Hepatocyte (in vitro differentiated cells): ENCODE measurements at places on chromosomes 16 and 17.
A peak's percentile ranks its signal among the peaks of the same experiment; 100 is the strongest.

GRCh38 chr16:11605891-11606290, 19.2 kb upstream of the LITAF start:
- no peak for DNase-seq

DNA sequence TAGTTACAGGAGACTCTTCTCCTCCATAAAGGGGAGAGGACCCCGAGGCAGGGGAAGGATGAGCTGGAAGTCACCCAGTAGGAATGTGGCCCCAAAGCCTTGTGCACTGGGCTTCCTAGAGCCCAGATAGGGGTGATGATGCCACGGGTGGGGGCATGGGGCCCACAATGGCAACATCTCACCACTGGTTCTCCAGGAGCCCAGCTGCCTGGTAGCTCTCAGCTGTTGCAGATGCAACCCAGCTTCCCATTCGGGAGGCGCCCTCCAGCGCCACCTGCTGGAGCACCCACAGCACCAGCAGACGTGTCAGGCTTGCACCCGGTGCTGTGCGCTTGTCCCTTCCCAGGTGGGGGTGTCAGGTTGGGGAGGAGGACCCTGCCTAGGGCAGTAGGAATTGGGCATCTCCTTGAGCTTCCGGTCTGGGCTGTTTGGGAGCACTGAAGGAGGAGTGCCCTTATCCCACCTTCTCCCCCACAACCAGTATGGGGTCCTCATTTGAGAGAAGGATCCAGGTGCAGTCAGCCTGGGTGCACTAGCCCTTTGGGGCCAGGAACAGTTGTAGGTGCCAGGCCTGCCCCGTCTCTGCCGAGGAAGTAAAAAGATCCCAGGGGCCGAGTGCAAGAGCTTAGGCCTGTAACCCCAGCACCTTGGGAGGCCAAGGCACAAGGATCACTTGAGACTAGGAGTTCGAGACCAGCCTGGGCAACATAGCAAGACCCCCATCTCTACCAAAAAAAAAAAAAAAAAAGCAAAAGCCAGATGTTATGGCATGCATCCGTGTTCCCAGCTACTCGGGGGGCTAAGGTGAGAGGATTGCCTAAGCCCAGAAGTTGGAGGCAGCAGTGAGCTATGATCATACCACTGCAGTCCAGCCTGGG, 14.4 kb downstream of the CDIPT start:
- DNase-seq, result peak; percentile 84

- no peak for DNase-seq
Measured at GRCh38 chr17:30361766-30362279, 16.9 kb upstream of the CPD start.

GRCh38 chr17:43753493-43754129, 5.0 kb downstream of the SOST start:
- no peak for DNase-seq

- no peak for DNase-seq
Measured at GRCh38 chr17:20074001-20074400, 64.8 kb downstream of the SPECC1 start.

DNA sequence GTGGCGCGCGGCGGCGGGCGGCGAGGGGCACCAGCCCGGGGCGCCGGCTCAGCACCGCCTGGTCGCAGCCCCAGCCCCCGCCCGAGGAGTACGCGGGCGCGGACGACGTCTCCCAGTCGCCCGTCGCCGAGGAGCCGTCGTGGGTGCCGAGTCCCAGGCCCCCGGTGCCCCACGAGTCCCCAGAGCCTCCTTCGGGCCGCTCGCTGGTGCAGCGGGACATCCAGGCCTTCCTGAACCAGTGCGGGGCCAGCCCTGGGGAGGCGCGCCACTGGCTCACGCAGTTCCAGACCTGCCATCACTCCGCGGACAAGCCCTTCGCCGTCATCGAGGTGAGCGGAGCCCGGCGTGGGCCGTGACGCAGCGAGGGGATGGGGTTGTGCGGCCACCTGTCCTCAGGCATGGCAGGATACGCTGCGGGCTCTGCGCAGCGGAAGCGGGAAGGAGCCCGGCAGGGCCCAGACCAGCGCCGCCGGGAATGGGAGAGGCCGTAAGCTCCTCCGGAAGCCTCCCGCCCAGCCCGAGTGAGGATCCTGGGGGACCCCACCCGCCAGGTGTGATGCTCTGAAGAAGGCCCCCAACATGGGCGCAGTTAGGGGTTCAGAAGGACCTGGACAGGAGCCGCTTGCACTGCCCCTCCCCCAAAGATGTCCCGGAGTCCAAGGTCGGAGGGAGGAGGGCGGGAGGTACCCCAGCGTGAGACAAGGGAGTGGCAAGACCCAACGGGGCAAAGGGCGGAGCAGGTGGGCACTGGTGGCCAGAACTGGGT, 522 bp downstream of the NAGS start:
- peak; percentile 51 for DNase-seq
